ENCODE measurements at places on chromosomes 3 and 15.
A peak's percentile ranks its signal among the peaks of the same experiment; 100 is the strongest.

DNA sequence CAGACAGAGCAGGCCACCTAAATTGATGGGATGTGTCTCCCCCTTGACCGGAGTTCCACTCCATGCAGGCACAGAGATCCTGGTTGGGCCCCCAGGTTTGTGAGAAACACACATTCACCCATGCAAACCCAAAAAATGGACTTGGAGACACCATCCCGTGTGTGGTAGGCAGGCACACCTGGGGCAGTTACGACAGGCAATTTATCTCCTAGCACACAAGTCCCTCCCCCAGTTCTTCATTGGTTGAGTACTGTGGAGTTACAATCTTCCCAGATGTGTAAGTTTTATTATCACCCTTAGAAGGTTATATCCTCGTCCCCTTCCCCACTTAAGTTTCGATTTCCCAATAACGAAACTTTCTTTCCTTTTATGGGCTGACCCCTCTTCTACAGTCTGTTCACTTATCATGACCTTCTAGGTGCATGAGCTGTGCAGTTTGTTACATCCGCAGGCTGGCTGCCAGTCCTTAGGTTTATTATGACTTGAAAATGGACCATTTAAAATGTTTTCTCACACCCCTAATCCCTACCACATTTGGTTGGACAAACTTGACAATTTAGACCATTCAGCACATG is 27.3 kb downstream of the ARL8B start:
- DNase-seq: no peak

GRCh38 chr15:64464276-64465005 is 4.1 kb downstream of the ZNF609 start:
- DNase-seq: peak; percentile 48

GRCh38 chr3:142180761-142181362 is 31.5 kb upstream of the TFDP2 start:
- DNase-seq: peak; percentile 51

GRCh38 chr3:113534365-113534764 is 2.0 kb downstream of the SIDT1 start:
- DNase-seq: no peak

DNA sequence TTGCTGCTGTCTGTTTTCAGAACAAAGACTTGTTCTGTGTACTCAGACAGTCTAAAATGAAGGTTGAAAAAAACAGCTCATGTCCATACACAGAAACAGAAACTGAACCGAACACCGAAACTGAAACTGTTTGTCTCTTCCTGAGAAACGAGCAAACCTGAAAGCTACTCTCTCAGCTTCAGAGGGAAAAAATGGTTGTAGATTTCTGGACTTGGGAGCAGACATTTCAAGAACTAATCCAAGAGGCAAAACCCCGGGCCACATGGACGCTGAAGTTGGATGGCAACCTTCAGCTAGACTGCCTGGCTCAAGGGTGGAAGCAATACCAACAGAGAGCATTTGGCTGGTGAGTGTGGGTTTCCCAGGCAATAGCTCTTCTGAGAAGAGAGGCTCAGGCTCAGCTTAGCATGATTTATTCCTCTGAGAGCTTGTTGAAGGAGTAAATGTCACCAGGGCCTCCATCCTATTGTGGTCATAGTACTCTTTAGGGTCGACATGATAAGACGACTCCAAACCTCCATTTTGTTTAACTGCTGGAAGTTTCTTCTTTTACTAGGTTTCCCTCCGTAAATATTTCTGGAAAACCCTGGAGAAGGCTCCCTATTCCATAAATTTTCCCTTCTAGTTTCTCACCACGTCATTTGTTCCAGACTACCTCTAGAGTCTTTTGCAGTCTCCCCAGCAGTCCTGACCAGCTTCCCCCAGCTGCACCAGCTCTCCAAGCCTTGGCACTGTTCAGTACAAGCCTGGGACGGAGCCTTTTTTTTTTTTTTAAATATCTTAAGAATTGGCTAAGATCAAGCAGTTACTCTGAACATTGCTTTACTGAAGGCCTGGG is at the start of gene RTP4:
Gene RTP4, plus strand, starts transcription at position 135 of the 838 bp plus-strand sequence. Its CDS starts 57 bp downstream, at position 192.
- peak; percentile 61 for DNase-seq

GRCh38 chr15:25954398-25954797 is 91.3 kb upstream of the ATP10A start:
- DNase-seq: no peak

- peak; percentile 4 for DNase-seq
Measured at GRCh38 chr3:158486200-158486599, 84.8 kb upstream of the MLF1 start.

DNA sequence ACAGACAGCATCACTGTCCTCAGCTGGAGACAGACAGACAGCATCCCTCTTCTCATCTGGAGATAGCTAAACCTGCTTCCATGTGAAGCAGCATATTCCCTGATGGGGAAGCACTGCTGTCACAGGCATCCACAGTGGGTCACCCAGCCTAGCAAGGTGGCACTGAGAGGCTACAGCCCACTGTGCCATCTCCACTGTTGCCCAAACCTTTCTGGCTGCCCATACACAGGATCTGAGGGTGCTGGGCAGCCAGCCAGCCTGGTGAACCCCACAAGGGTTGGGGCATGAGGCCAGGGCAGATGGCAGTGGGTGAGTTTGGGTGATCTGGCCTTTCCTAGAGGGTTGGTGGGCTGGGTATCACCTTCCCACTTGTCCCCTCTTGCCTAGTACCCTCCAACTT is 11.7 kb downstream of the CHST13 start:
- DNase-seq: no peak

- DNase-seq: no peak
Measured at GRCh38 chr15:61661791-61662190, 398.5 kb downstream of the VPS13C start.
